Activated CD8-positive, alpha-beta memory T cell treated with anti-CD3 and anti-CD28 coated beads, Interleukin-2, amount 10 ng/mL, durations not matched to agents 7 days and 5 days (primary cell): ENCODE measurements at places on chromosomes 6 and 20. TPM values are rescaled to one million over a fixed set of nuclear protein-coding genes. Genes with fewer than 3 reads are reported as not detected.
A peak's percentile ranks its signal among the peaks of the same experiment; 100 is the strongest.

DNA sequence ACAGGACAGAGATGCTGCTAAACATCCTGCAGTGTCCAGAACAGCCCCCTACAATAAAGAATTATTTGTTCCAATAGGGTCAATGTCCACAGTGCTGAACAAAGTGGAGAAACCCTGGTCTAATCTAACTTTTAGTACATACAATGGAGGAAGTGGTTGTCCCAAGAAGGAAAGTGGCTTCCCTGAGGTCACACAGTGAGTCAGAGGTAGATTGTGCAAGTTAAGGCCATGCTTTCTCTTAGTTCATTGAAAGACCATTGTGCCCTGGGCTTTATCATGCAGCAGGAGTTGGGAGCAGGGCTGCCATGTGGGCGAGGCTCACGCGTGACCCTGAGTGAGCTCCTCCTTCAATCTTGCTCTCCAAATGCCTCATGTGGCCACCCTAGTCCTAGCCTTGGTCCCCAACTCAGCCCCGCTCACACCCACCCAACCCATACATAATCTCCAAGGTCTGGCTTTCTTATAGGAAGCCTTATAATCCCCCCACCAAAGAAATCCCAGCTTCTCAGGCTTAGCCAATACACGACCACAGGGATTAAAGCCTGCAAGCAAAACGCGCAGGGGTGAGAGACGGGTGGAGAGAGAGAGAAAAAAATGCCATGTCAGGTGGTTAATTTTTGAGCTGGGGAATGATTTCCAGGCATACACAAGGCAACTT is 19.9 kb downstream of the SLC13A3 start:
- peak; percentile 60 for DNase-seq

GRCh38 chr6:79670789-79671188 is 39.7 kb downstream of the SH3BGRL2 start:
- no peak for DNase-seq

The SLC17A2 gene
- total RNA-seq: not detected

- DNase-seq: no peak
These were observed 22.2 kb upstream of the MRPS18A start for GRCh38 chr6:43709654-43710303.

- DNase-seq: no peak
These were observed 68.8 kb downstream of the PFDN4 start for GRCh38 chr20:54276577-54277169.
